HFF-Myc (cell line): ENCODE measurements at places on chromosomes 4 and X.

DNA sequence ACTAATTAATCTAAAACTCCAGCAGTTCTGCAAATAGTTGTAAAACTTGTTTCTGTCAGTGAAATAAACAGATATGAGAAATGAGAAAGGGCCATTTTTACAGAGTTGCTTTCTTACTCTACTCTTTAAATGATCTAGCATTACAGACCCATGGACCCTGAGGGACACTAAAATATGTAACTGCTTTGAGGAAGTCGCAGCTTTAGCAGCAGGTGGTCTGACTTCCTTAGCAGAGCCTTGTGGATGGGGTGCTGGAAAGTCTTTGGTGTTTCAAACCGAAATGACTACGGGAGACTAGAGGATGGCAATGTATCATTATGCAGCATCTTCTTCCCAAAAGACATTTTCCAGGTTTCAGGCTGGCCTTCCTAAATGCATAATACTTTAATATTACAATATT is 18.7 kb downstream of the SHISA3 start:
- no peak for DNase-seq

DNA sequence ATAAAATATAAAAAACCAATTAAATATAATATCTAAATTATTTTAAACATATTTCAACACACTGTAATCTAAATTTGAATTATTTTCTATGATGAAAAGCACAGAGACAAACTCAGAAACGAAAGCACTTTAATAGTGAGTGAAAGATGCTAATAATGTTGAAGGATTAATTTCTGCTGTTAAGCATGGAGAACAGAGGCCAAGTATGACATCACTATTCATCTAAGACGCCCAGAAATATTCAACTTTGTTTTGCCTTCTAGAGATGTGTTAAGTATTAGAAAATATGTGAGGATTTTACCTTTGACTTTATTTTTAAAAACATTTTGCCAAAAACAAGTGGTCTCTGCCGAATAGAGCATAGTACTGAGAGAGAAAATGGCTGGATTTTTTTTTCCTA is 19.3 kb downstream of the ARHGEF6 start:
- no peak for DNase-seq

GRCh38 chrX:18389966-18390365 is 35.4 kb upstream of the CDKL5 start:
- no peak for DNase-seq

- no peak for DNase-seq
Observed at GRCh38 chr4:173051232-173051631, 117.4 kb upstream of the GALNT7 start.

- no peak for DNase-seq
Observed at GRCh38 chr4:4560642-4561041, 18.8 kb upstream of the STX18 start.

GRCh38 chr4:98838531-98838930 is 90.4 kb downstream of the EIF4E start:
- DNase-seq: no peak

GRCh38 chrX:15158736-15159406 is 111.0 kb downstream of the ASB9 start:
- no peak for DNase-seq

DNA sequence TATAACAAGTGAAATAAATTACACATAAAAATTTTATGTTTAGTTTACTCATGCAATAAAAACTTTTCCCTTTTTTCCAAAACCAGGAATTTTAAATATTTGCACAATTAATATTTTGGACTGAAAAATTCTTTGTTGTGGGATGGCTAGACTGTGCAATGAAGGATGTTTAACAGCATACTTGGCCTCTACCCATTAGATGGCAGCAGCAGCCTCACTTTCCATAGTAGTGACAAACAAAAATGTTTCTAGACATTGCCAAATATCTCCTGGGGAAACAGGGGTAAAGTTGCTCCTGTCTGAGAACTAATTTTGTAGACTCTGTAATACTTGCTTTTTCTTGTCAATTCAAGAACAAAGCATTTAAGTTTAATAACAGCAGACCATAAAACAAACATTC is 49.8 kb downstream of the SCLT1 start:
- peak; percentile 3 for DNase-seq

GRCh38 chrX:38879631-38880220 is 78.5 kb downstream of the MID1IP1 start:
- DNase-seq: no peak

GRCh38 chrX:7225338-7225737 is 77.4 kb upstream of the PUDP start:
- DNase-seq: no peak

DNA sequence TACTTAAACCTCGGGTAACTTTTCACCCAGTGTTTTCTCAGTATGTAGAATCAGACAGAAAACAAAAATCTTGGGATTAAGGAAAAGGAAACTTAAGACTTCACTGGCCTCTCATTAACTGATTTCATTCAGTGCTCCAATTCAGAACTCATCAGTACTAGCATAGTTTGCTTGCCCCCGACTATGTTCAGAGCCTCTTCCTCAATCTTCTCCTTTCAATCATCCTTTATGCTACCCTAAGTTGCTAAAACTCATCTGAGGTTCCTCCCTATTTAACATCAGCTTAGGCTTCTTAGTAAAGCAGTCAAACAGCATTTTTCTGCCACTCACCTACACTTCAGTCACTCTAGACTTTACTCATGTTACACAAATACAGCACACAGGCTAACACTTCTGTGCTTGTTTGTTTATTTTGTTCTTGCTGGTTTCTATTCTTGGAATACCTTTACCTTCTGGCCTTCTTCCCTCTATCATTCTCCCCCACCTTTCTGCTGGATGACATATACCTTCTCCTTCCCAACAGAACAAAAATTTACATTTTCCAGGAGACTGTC is 163.0 kb upstream of the TLL1 start:
- no peak for DNase-seq

DNA sequence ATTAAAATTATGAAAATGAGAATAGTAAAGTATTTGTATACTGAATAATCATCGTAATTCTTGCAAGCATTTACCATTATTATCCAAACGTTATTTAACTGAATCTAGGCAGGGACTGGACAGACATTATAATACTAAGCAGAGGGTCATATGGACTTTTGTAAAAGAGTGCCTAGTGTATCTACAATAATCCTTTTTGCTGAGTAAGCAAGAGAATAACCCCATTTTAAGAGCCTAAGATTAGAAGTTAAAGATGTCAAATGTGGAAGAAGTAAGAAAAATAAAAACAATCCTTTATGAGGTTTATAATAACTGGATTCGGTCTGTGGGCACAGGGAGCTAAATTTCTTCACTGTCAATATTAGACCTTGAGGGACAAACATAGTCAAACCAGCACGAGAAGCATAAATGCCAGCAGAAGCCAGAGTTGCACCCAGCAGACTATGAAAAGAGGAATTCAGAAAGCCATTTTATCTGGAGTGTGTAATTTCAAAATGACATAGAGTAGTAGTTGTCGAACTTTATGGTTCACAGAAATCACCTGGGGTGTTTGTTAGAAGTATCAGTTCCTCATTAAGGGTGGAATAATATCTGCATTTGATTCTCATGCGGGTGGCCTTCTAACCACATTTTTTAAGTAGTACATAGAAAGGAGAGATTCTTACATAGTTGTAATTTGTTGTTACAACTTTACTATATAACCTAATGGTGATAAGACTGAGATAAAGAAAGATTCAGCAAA is 39.7 kb upstream of the DCLK2 start:
- no peak for DNase-seq

DNA sequence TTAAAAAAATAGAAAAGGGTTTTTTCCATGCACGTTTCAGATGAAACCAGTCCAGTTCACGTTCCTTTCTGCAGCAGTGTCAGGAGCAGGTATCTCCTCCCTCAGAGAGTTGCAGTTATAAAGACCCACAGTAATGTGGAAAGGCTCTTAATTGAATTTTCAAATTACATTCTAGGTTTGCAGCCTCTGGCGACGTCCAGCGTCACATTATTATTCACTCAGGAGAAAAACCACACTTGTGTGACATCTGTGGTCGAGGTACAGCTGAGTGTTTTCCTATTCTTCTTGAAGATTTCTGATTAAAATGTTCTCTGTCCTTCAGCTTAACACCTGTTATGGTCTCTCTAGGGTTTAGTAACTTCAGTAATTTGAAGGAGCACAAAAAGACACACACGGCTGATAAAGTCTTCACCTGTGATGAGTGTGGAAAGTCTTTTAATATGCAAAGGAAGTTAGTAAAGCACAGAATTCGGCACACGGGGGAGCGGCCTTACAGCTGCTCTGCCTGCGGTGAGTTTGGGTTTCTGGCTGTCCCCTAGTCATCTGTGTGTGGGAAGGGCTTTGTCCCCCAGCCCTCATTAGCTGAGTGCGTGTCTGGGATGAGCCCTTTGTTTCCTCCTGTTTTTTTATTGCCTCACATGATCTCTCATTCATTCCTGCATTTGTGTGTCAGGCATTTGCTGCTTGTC is 25.6 kb downstream of the ZBTB49 start:
- DNase-seq: no peak

DNA sequence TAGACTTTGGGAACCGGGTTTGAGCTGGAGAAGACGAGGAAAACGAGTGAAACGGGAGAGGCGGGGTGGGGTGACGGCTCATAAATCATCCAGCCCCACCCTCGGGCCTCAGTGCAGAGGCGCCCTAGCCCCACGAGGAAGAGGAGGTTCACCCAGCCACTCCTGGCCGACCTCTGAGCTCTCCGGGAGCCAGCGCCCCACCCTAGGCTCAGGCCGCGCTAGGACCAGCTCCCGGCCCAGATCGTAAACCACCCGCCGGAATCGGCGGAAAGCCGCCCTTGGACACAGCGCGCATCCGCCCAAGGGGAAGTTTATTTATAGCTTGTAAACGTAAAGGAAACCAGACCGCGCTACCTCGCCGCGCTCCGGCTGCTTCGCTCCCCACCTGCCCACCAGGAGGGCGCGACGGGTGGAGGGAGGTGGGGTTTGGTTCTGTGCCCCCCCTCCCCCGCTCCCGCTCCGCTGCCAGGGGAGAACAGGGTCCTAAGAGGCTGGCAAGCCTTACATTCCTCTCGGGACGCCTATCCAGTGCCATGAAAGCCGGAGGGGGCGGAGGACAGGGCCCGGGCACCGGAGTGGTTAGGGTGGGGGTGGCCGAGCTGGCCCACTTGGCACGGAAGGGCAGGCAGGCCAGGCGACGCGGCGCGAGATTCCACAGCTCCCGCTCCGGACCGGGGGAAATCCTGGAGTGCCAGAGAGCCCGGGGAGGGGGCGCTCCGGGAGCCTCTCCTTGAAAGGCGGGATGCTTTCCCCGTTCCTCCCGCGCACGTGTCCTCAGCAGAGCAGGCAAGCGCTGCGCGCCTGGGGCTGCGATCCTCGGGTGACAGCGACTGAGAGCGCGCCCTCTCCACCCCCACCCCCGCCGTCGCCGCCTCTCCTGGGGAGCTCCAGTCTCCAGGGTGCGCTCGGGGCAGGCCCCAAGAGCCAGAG is 84.2 kb downstream of the BCOR start:
- no peak for DNase-seq

GRCh38 chrX:134236626-134237614 is at the start of gene CCDC160:
Gene CCDC160 (plus strand): TSS chrX:134237182. CDS start chrX:134244801, 7,619 bp downstream.
- no peak for DNase-seq

DNA sequence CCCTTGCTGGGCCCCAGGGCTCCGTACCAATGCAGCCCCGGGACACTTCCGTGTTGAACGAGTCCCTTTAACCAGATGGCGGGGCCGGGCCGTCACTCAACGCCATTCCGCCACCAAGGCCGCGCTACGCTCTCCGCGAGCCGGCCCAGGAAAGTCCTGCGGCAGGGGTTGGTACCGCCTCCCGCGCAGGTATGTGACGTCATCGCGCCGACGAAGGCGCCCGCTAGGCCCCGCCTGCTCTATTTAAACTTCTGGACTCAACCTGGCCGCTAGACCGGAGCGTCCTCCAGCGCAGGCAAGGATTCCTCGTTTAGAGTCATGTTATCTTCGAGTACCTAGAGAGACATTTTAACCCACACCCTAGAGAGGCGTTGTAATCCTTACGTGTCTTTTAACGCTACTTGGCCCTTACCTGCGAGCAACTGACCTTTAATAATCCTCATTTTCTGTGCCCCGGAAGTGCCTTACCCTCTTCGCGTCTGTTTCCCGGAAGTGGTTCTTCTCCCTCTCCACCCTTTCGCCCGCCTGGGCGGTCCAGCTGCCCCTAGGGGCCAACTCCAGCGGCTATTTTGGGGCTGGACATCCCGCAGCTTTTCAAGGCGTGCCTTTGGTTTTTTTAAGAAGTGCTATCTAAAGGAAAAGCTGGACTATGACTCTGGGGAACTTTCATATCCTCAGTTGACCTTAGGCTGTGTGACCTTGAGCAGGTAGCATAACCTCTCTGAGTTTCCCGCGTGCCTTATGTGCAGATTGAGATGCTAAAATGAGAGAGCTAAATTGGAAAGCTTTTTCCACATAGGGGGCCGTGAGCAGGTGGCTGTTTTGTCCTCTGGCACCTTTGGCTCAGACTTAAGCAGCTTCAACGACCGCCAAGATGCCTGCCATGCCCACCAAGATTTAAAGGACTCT is at the start of gene PNPLA4:
PNPLA4 (minus strand) TSS at position 155 of the 909 bp plus-strand sequence. CDS start 1,294 bp downstream, outside the sequence.
- peak; percentile 2 for DNase-seq

DNA sequence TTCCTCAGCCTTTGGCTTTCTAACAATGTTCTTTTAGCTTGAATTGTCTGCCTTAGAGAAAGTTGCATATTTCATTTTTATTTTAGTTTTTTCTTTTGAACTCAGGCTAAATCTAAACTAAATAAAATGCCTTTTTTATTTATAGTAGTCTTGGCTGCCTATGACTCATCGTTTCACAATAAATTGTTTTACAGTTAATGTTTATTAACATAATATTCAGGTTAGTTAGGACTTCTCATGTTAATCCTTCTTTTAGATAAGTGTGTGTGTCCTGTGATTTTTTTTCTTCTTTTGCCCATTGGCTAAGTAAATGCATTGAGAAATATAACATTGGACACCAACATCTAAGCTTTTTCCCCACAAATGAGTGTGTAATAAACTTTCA is 1.6 kb downstream of the RP2 start:
- no peak for DNase-seq

DNA sequence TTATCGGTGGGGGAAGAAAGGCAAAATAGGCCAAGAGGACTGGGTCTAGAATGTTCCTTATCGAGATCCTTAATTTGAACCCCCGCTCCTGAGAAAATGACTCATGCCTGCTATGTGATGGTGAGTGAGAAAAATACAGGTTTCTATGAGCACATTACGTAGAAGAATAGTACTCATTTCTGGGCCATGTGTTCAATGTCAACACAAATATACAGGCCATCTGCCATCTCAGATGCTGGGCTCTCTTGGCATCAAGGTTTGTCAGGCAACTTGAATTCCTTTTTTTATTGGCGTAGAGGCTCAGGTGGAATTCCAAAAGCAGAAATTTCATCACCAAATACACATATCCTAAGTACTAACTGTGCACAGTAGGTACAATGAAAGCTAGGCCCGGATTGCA is 81.4 kb upstream of the TRIM2 start:
- no peak for DNase-seq
